Thoracic aorta (tissue), 2 donors: ENCODE measurements at places on chromosomes 13 and 19. TPM values are rescaled to one million over a fixed set of nuclear protein-coding genes. Genes with fewer than 3 reads are reported as not detected.

GRCh38 chr19:1064661-1065605, 2.0 kb upstream of the ARHGAP45 start:
- peaks cover 46% of the 10 kb centered on the region for H3K4me1 ChIP-seq
- no peak for DNase-seq
- H3K27me3 ChIP-seq: no peaks in the 10 kb centered on the region
- H3K36me3 ChIP-seq: no peaks in the 10 kb centered on the region

- no peaks in the 10 kb centered on the region for H3K4me1 ChIP-seq
- H3K27me3 ChIP-seq: no peaks in the 10 kb centered on the region
- no peak overlapping the region for H3K27ac ChIP-seq
- DNase-seq: no peak
- no peak overlapping the region for H3K4me3 ChIP-seq
- H3K36me3 ChIP-seq: no peaks in the 10 kb centered on the region
These were observed 269.3 kb downstream of the POU4F1 start for GRCh38 chr13:78334059-78334458.

GRCh38 chr19:2782329-2782935, 641 bp downstream of the SGTA start:
- no peak for DNase-seq
- H3K27ac ChIP-seq: peak overlapping the region; percentile 80
- H3K4me1 ChIP-seq: peaks cover 11% of the 10 kb centered on the region
- peak overlapping the region; percentile 88 for H3K4me3 ChIP-seq
- no peaks in the 10 kb centered on the region for H3K36me3 ChIP-seq

- no peaks in the 10 kb centered on the region for H3K4me1 ChIP-seq
- no peaks in the 10 kb centered on the region for H3K27me3 ChIP-seq
- H3K4me3 ChIP-seq: no peak overlapping the region
- no peak for DNase-seq
These were observed 21.0 kb upstream of the SERP2 start for GRCh38 chr13:44352671-44353070.

DNA sequence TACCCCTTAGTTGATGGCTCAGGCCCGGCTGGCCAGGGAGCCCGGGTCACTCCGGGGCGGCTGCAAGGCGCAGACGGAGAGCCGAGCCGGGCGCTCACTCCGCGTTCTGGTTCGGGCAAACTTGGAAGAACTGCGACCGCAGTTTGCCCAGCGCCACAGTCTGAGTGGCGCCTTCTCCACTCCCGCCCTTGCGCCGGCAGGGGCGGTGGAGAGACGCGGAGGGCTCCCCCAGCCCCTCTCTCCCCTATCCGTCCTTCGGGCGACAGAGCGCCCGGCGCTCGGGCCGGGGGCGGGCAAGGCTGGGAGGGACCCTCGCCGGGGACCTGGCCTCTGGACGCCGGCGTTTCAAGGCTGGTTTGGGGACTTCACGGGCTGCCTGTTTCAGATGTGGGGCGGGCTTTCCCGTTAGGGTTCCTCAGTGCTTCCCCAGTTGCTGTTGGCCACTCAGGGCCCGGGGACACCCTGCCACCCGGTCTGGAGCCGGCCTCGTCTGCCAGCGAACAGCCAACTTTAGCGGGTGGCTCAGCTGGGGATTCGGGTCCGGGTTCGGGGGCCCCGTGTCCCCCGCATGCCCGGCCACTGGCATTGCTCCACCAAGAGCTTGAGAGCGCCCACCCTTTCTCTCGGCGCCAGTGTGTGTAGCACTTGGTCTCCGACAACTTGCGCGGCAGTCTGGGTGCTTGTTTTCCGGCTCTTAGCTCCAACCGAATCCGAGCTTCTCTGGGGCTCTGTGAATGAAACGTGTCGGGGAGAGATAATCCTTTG, 1.5 kb downstream of the GPC6 start:
- H3K27ac ChIP-seq: peak overlapping the region; percentile 92
- H3K36me3 ChIP-seq: no peaks in the 10 kb centered on the region
- H3K4me1 ChIP-seq: peaks cover 29% of the 10 kb centered on the region
- no peaks in the 10 kb centered on the region for H3K27me3 ChIP-seq
- DNase-seq: no peak

- H3K4me1 ChIP-seq: no peaks in the 10 kb centered on the region
- DNase-seq: no peak
- H3K27me3 ChIP-seq: no peaks in the 10 kb centered on the region
- H3K4me3 ChIP-seq: no peak overlapping the region
These were observed 20.1 kb downstream of the DEDD2 start for GRCh38 chr19:42197375-42197817.

- no peak overlapping the region for H3K4me3 ChIP-seq
- DNase-seq: no peak
- no peaks in the 10 kb centered on the region for H3K4me1 ChIP-seq
- H3K27ac ChIP-seq: no peak overlapping the region
These were observed 10.5 kb upstream of the ATP11A start for GRCh38 chr13:112679381-112679780.

DNA sequence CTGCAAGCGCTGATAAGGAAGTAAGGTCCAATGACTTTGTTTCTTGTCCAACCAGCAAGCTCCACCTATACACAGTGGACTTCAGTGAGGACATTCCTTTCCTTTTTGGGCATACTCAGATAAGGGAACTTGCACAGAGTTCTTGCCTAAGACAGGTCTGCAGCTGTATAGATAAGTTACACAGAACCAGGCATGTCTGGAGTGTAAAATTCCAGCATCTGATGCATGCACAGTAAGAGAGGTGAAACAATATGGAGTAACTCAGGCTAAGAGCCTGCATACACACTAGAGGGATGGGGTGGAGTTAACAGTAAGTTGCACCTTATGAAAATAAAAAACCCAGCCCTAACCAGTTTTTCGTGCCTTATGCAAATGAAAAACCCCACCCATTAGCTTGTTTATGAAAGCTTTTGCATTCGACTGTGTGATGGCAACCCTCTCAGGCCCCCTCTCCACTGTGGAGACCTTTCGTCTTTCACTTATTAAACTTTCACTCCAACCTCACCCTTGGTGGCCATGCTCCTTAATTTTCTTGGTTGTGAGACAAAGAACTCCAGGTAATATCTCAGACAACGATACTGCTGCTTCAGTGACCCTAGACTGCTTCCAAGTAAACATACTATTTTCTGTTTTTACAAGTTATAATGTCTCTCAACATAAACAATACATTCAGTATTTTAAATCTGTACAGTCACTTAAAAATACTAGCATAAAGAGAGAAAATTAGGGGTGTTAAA, 2859.0 kb upstream of the PCDH20 start:
- no peak for DNase-seq
- H3K4me1 ChIP-seq: no peaks in the 10 kb centered on the region
- H3K4me3 ChIP-seq: no peak overlapping the region
- no peak overlapping the region for H3K27ac ChIP-seq

DNA sequence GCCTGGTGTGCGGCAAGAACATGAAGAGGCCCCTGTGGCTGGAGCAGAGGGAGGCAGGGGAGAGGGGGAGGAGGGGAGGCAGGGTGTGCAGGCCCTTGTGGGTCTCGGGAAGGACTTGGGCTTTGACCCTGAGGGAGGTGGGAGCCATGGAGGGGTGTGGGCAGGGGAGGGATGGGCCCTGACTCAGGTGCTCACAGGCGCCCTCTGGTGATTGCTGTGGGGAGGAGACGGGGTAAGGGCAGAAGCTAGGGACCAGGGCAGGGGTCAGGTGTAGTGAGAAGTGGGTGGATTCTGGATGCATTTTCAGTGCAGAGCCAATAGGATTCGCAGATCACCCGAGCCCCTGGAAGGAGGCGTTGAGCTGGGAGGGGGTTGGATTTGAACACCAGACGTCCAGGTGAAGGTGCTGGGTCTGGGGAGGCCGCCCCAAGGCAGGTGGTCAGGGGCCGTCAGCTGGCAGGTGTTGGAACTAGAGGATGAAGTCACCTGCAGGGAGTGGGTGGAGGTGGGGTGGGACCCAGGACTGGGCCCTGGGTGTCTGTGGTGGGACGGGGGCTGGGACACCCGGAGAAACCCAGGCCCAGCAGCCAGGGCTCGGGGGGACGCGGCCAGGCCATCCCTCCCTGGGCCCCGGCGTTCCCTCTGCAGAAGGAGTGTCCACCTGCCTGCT, 185.4 kb downstream of the KDM4B start:
- no peaks in the 10 kb centered on the region for H3K4me1 ChIP-seq
- H3K4me3 ChIP-seq: no peak overlapping the region
- H3K36me3 ChIP-seq: no peaks in the 10 kb centered on the region
- H3K27ac ChIP-seq: no peak overlapping the region
- DNase-seq: no peak

DNA sequence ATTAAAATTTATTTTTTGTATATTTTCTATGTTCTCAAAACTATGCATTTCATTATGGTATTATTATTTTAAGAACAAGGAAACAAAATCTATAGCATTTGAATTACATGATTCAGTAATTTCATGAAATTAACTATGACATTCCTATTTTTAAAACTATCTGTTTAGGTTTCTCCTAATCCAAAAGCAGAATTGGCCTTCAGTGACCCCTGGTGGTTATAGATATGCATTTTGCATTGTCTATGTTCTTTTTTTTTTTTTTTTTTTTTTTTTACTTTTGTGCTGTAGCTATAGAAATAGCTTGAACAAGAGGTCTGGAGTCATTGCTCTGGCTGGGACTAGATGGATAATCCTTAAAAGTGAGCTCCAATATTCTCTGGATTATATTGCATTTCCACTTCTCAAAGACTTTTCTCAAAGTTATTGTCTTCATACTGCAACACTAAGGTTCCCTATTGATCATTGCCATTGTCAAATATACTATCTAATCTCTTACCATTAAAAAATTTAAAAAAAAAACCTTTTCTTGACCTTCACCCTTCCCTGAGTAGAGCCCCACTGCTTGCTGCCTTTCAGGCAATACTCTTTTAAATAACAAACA, 15.9 kb upstream of the DNAJC3 start:
- no peak for DNase-seq
- no peaks in the 10 kb centered on the region for H3K27me3 ChIP-seq
- no peaks in the 10 kb centered on the region for H3K36me3 ChIP-seq

- no peaks in the 10 kb centered on the region for H3K27me3 ChIP-seq
- peak overlapping the region; percentile 60 for H3K4me3 ChIP-seq
- peaks cover 50% of the 10 kb centered on the region for H3K4me1 ChIP-seq
- DNase-seq: peak; percentile 75
These were observed 3.3 kb downstream of the DOT1L start for GRCh38 chr19:2166741-2167738.

The CCNA1 gene
- total RNA-seq: 1.1 TPM

The PRTN3 gene
- not detected for total RNA-seq

The CFAP97D2 gene
- total RNA-seq: not detected
